ENCODE measurements at places on chromosomes 7 and 10.
A peak's percentile ranks its signal among the peaks of the same experiment; 100 is the strongest.

- no peak for DNase-seq
Observed at GRCh38 chr10:10958041-10958440, 59.6 kb upstream of the CELF2 start.

GRCh38 chr7:99124751-99125504 is 19.0 kb downstream of the SMURF1 start:
- DNase-seq = no peak

DNA sequence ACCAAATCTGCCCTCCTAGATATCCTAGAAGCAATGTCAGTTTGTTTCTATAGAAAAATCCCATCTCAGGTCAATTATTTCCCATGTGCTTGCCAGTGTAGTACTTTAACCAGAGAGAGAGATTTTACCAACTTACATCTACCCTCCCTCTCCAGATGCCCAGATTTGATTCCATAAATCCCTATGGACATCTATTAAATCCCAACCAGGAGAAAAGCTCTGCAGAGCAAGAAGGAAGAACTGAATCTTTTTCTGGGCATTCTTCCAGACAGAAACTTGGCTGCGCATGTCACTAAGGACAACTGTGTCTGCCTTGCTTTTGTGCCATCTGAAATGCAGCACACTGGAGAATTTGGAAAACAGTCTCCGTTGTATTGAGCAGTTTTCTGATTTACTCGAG is 597.6 kb downstream of the SORCS1 start:
- DNase-seq = no peak

DNA sequence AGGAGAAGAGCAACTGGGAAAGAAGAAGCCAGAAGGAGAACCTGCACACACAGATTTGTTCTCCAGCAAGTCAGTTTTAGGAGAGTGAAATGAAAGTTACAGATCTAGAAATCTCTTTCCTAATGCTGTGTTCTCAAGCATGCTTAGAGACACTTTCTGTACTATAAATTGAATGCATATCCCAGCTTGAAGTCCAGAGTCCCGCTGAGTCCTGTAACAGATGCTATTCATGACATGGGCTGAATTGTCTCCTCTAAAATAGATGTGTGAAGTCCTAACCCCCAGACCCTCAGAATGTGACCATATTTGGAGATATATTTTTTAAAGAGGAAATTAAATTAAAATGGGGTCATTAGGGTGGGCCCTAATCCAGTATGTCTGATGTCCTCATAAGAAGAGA is 46.9 kb upstream of the GJD4 start:
- no peak for DNase-seq

DNA sequence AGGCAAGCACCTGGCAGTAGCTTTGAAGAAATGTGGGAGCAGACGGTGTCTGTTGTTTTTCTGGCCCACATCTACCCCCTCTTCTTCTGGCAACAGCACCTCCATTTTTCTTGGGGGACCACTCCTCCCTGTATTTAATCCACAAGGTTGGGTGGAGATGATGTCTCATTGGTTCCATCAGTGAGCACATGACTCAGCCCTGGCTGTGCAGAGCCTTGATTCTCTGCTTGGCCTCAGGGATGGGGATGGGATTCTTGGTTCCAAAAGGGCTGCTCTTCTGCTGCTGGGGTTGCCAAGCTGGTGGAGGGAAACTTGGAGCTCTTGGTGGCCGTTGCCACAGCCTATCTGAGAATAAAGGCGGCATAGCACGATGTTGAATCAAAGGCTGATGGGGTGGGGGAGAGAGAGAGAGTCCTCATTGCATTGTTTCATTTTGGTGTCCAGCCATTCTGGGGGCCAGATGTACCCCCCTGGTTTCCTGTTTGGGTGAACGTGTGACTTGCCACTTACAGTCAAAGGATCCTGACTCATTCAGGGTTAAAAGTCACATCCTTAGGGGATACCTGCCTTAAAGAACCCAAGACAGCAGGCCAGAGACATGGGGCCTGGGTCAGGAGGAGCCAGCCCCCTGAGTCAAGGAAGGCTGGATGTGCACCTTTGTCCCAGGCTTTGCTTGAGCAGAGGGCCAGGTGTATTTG is 25.9 kb downstream of the GRK5 start:
- DNase-seq = peak; percentile 48

DNA sequence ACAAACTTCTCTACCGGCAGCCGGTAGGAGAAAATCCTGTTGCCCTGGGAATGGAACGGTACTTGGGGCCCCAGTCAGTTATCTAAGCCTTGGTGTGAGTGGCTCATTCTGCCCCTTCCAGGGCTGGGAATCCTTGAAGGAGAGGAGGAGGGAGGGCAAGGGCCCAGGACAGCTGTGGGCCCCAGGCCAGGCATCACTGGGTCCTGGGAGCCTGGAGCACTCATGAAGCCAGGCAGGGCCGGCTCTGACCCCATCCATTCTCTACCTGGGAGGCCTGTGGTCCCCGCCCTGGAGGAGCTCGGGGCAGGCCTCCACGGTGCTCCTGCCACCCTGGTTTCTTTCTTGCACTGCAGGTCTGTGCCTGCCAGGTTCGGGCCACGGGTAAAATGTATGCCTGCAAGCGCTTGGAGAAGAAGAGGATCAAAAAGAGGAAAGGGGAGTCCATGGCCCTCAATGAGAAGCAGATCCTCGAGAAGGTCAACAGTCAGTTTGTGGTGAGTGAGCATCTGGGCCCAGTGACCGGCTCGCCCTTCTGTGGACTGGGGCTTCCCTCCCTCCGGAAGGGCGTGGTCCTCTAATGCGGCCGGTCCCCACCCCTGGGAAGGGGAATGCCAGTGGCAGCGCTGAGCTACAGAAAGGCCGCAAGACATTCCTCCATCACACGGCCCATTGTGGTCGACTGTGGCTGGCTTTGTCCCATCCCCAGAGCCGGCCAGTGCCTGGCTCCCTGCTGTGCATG is 111.3 kb downstream of the RGS10 start:
- DNase-seq = no peak

DNA sequence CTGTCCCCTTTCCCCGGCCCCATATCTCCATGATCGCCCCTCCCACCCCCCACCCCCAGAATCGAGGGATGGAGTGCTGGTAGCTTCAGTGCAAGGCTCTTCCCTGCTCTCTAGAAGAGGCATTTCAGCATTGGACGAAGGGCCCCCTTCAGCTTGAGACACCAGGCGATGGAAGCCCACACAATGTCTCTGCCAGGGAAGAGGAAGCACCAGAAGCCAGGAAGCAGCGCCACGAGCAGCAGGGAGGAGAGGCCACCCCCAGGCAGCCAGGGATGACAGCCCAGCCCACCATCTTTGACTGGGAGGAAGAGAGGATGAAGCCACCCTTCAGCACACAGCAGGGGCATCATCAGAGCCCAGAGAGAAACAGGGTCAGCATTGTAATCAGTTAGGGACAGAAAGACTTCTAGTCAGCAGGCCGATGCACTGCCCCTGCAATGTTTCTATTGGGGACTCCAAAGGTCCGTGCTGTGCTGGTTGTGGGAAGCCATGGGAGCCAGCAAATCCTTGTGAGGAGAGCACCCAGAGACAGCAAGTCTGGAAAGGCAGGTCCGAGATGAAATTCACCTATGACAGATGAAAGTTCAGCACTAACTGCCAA is 15.7 kb downstream of the TMEM72 start:
- DNase-seq = no peak

GRCh38 chr10:73889014-73889413 is 14.7 kb upstream of the CAMK2G start:
- peak; percentile 84 for DNase-seq

GRCh38 chr10:66886848-66887247 is 39.0 kb upstream of the LRRTM3 start:
- no peak for DNase-seq

- DNase-seq = no peak
Observed at GRCh38 chr10:46541735-46542566, 14.5 kb downstream of the GPRIN2 start.

DNA sequence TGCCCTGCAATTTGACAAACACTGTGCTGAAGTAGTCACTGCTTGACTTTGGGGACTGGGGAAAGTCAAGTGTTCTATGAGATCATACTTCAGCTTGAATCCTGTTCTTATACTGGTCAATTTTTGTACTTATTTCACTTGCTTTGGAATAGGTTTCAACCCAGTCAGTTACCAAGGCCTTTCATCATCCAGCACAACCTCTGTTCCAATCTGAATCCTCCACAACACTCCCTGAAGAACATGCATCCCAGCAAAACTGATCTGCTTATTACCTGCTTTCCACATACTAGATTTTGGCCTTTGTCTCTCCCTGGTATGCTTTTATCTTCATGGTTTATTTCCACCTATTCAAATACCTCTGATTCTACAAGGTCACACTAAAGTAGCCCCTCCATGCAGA is 29.5 kb downstream of the DPY19L1 start:
- no peak for DNase-seq

- no peak for DNase-seq
Observed at GRCh38 chr10:68171539-68172080, 60.3 kb downstream of the ATOH7 start.

GRCh38 chr10:86301971-86302370 is 64.6 kb downstream of the GRID1 start:
- DNase-seq = no peak

DNA sequence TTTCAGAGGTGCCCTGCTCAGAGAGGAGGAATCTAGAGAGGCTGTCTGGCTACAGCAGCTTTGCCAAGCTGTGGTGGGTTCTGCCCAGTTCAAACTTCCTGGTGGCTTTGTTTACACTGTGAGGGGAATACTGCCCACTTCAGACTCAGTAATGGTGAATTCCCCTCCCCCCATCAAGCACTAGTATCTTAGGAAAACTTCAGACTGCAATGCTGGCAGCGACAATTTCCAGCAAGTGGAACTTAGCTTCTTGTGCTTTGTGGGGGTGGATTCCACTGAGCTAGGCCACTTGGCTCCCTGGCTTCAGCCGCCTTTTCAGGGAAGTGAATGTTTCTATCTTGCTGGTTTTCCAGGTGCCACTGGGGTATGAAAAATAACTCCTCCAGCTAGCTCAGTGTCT is 42.8 kb downstream of the CYP2C8 start:
- DNase-seq = no peak

DNA sequence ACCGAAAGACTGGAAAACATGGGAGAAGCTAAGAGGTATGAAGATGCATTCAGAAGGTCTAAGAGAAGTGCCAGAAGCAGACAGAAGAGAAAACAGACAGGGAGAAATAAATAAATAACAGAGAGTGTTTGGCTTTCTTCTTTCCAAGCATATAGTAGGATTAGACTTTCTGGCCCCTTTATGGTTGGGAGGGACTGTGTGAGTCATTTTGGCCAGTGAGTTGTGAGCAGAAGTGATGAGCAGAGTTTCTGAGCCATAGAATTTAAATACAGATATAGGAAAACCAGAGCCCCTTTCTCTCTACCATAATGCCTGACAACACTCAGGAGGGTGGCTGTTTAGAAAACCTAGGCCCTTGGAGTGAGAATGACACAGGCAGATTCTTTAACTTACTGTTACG is 171.0 kb downstream of the PPP1R17 start:
- peak; percentile 13 for DNase-seq

DNA sequence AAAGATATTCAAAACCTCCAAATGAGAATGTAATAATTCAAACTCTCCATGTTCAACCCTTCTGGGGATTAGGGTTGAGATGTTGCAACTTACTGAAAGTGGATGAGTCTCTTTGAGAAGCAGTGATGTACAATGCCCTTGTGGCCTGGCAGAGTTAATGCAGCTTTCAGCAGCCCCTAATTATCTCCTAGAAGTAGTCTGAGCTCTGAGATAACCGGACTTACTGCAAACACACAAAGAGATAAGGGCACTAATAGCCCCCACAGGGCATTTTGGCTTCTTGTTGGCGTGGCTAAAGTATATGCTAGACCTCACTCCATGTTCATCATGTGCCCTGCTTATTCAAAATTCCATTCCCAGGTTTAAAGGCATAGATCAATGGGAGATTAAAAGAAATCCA is 404.7 kb downstream of the NEBL start:
- DNase-seq = no peak

DNA sequence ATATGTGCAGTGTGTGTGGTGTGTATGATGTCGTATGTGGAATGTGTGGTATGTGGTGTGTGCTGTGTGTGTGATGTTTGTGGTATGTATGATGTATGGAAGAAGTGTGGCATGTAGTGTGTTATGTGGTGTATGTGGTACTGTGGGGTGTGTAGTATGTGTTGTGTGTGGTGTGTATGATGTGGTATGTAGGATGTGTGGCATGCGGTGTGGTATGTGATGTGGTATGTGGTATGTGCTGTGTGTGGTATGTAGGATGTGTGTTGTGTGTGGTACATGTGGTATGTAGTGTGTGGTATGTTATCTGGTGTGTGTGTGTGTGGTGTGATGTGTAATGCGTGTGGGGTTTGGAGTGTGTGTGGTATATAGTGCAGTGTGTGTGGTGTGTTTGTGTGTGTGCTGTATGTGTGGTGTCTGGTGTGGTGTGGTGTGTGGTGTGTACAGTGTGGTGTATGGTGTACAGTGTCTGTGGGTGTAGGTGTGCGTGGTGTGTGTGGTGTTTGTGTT is 129.6 kb downstream of the ATP6V0E2 start:
- no peak for DNase-seq

GRCh38 chr7:81460250-81461045 is 309.4 kb downstream of the HGF start:
- no peak for DNase-seq

- DNase-seq = no peak
Observed at GRCh38 chr10:52865213-52865612, 92.6 kb upstream of the MBL2 start.

GRCh38 chr10:27998954-27999275 is at the start of gene ODAD2:
TSS of gene ODAD2 (minus strand) at chr10:27999079. CDS start at chr10:27995142, 3,937 bp downstream.
- no peak for DNase-seq

DNA sequence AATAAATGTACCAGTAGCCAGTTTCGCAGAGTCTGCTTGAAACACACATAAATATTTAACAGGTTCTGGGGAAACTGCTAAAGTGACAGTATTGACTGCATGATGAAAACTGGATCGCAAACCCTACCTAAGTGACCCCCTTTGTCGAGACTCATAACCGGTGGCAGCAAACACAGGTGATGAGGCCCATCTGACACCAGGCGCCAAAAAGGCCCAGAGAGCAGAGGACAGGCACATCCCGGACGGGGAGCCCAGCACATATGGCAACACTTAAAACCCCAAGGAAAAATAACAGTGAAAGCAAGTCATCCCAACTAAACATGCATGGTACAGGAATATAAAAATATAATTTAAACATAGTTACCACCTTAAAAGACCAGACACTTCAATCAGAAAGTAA is 62.4 kb downstream of the GRB10 start:
- DNase-seq = no peak

- DNase-seq = peak; percentile 96
Observed at GRCh38 chr10:73887294-73888039, 13.1 kb upstream of the CAMK2G start.
